ENCODE measurements at places on chromosomes 6 and 20.

GRCh38 chr6:136803608-136804007, 11.3 kb upstream of the MAP3K5 start:
- no peak for DNase-seq

DNA sequence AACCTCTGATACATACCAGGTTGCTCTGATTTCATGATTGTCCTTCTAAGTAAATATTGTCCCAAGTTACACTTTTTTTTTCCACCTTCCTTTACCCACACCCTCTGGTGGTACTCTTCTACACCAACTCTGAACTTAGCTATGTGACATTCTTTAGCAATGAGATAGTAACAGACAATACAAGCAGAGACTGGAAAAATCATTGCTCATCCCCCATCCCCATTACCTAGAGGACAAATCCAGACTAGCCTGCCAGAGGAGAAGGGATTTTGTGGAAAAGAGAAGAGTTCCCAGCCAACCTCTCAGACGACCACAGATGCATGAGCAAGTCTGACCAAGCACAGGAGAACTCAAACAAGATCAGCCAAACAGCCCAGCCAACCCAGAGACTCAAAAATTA, 32.8 kb upstream of the TFAP2B start:
- DNase-seq = no peak

- DNase-seq = no peak
These were observed 489.1 kb downstream of the PREX1 start for GRCh38 chr20:48338717-48339116.

GRCh38 chr20:48612335-48612734, 215.5 kb downstream of the PREX1 start:
- no peak for DNase-seq

Data from activated CD8-positive, alpha-beta memory T cell treated with anti-CD3 and anti-CD28 coated beads for 1 hour (primary cell).